GM04503 (cell line): ENCODE measurements at places on chromosomes 16 and 17.

DNA sequence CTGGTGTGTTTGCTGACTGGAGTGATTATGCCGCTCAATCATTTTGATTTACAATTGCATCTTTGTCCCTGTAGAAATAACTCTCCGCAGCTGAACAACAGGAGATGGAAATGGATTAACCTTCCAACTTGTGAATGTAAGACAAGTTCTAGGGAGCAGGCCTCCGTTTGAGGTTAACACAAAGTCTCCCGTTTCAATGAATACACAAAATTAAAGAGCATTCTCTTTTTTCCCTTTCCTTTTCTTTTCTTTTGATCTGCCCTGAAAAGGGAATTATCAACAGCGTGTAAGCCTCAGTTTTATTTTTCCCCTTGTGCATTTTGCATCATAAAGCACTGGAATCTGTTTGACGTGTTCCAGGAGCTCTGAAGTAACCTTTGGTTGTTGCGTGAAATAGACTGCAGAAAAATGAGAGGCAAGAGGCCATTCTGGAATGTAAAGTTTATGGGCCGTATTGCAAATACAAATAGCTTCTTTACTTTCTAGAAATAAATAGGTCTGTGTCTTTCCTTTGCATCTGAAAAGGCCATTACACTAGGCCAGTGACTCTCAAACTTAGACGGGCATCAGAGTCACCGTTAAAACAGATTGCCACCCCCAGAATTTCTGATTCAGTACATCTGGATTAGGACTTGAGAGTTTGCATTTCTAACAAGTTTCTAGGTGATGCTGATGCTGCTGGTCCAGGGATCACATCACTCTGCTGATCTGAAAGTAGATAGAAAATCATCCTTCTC is 164.7 kb downstream of the ZNF18 start:
- no peak for DNase-seq

DNA sequence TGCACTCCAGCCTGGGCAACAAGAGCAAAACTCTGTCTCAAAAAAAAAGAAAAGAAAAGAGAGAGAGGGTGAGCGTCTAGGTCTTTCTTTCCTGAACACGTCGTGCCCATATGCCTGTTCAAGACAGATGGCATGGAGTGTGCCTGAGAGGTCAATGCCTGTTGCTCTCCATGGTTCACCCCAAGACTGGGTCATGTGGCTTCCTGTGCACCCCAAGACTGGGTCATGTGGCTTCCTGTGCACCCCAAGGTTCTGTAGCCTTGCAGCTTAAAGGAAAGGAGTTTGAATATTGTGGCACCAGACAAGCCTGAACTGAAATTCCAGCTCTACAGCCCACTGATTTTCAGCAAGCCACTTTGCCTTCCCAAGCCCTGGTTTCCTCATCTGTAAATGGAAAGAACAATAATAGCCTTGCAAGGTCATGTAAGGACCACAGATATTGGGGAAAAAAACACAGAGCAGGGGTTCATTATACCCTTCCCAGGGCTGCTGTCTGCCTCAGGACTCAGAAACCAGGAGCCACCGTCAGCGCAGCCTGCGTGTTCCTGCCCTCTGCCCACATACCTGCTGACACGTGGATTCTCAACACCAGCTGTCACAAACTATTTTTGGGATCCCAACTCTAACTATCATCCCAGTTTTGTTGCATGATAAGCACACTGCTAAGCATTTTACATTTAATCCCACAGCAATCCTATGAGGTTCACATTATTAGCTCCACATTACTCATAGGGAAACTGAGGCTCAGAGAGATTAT is 18.0 kb upstream of the NAGS start:
- DNase-seq: no peak

GRCh38 chr17:50057521-50057991 is 1.6 kb downstream of the ITGA3 start:
- no peak for DNase-seq

GRCh38 chr16:70694868-70695218 is 9.0 kb upstream of the MTSS2 start:
- DNase-seq: no peak

- DNase-seq: peak; percentile 56
Observed at GRCh38 chr17:50269477-50270434, 4.5 kb upstream of the TMEM92 start.

- DNase-seq: no peak
Observed at GRCh38 chr16:57606847-57607501, 21.5 kb upstream of the ADGRG1 start.
